ENCODE measurements at places on chromosomes 3 and 15. TPM values are rescaled to one million over a fixed set of nuclear protein-coding genes. Genes with fewer than 3 reads are reported as not detected.

DNA sequence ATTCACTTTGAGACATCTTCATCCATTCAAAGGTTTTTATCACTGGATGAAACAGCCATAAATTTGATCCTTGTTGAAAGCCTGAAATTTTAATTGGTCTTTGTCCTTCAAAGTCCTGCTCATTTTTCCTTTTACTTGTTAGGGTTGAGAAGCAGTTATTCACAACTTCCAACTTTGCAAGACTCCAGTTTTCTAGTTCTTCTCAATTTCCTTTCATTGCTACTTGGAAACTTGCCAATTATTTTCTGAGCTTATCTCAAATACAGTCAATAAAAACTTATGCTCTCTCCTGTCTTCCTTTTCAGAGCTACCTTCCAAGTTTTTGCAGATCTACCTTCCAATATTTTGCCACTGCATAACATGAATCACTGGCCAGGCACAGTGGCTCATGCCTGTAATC lies 23.7 kb upstream of the CD276 start:
- no peak for DNase-seq

SNRPA1 gene
- total RNA-seq = 132 TPM

DNA sequence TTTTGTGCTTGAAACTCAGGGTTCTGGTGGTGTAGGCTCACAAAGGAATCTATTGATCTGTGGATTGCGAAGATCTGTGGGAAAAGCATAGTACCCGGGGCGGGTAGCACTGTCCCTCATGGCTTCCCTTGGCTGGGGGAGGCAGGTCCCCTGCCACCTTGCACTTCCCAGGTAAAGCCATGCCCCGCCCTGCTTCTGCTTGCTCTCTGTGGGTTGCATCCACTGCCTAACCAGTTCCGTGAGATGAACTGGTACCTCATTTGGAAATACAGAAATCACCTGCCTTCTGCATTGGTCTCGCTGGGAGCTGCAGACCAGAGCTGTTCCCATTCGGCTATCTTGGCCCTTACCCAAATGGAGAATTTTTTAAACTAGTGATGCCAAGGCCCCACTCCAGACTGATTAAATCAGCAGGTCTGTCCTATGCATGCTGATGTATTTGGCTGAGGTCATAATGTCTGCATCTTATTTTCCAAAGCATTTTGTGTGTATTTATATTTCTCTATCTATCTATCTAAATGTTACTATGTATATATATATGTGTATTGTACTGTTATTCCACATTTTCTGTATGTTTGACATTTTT lies 65.5 kb upstream of the SLC7A14 start:
- DNase-seq = no peak

DNA sequence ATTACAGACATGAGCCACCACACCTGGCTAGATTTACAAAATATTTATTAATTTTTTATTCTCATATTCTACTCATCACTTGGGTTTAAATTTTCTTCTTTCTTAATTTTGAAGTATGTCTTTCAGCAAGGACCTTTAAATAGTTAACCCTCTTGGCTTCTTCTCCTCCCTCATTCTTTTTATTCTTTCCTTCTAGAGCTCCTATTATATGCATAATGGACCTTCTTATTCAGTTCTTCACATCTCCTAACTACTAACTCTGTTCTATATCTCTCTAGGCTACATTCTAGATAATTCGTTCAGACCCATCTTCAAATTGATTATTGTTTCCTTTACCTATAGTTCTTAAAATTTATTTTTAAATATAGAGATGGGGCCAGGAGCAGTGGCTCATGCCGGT lies 43.2 kb upstream of the MTMR14 start:
- DNase-seq = no peak

GRCh38 chr3:15342945-15343344 lies 10.6 kb upstream of the SH3BP5 start:
- no peak for DNase-seq

GRCh38 chr15:40469776-40470390 lies 901 bp upstream of the CHST14 start:
- no peak for DNase-seq

DNA sequence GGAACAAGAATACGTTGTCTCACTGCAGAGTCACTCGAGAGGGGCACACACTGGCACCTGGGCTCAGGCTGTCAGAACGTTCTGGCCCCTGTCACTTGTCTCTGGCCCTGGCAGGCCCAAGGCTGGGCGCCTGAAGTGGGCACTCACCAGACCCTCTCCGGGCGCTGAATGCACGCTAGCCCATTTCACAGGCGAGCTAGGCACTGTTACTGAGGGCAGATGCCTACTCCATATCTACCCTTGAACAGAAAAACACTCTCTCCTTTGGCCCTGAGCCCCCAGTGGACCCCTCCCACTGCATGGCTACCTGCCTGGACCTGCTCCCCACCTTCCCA lies 42.3 kb upstream of the IQSEC1 start:
- DNase-seq = no peak

CCR5 gene
- 0.29 TPM for total RNA-seq

DNA sequence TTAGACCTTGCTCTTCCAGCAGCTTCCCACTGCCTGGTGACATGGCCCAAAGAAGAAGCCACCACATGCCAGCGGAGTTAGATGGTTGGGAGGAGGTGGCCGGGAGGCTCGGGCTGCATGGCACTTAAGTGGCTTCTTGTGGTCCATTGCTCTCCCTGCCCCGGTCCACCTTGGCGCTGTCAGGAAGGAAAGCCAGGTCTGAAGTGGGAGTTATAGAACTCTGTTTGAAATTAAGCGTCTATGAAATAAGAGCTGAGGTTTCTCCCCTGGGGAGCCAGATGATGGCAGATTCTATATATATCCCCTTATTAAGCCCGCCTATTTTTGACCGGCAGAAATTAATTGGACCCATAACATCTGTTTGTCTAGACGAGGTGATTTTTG lies 61.2 kb downstream of the ITGA11 start:
- no peak for DNase-seq

DNA sequence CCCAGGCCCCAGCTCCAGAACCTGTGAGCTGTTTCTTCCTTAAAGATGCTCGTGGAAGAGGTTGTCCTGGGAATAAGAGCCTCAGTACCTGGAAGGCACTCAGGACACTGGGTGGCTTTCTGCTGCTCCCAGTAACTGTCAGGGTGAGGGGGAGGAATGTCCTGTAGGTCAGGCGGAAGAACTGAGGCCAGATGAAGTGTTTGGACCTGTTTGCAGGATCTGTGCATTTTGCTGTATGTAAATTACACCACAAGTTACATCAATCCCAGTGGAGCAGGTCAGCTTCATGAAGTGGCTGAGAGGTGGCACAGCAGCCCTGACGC lies 27.1 kb downstream of the HDAC11 start:
- no peak for DNase-seq

DNA sequence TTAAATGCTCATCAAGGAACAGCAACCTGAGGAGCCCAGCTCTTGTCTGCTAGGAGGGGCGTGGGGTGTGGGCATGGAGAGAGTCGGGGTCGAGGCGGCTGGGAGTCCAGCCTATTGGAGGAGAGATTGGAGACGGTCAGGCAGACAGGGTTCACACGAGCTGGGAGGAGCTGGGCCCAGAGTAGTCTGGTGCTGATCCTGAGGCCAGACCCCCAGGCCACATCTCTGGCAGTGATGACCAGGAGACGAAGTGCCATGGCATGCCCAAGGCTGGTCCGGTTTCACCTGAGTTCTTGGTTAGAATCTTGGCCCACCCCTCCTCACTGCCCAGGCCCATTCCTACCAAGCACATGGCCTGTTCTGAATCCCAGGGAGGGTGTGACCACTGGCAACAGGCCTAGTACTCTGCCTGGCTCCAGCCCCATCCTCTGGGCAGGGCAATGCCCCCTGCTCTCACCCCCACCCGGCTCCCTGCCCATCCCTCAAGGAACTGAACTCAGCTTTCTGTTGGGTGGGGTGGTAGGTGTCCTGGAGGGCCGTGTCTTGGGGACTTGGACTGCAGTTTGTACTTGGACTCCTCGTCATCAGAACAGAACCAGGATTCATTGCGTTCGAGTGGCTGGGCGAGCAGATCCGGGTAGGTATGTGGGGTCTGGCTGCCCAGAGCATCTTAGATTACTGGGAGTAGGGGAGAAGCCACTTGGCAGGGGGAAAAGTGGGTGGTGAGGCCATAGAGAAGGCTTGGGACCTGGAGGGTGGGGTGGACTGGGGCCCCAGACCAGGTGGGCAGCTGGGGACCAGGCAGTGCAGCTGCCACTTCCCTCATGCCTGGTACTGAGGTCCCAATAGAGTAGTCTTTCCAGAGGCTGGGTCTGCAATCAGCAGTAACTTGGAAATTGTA lies 20.8 kb downstream of the SLC28A1 start:
- no peak for DNase-seq

GRCh38 chr3:23749609-23750008 lies 56.1 kb upstream of the UBE2E1 start:
- no peak for DNase-seq

MESP2 gene
- not detected for total RNA-seq

NBEAL2 gene
- 84.0 TPM for total RNA-seq

DNA sequence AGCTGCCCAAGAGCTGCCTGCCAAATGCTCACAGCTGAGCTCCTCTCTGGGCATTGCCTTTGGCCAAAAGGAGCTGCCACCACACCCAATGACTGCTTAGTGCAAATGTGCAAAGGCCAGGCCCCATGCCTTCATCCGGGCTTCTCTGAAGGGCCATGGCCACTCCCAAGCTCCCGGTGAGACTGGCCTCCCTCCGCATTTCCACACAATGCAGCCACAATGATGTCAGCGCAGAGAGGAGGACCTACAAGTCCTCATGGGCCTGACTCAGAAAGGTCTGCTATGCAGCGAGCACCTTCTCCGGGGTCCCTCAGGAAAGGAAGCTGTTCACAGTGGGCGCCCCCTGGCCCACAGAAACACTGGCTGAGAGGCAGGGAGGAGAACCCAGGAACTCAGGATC lies 12.7 kb downstream of the OXTR start:
- DNase-seq = no peak

GRCh38 chr15:70417535-70417934 lies 319.8 kb upstream of the TLE3 start:
- no peak for DNase-seq

DNA sequence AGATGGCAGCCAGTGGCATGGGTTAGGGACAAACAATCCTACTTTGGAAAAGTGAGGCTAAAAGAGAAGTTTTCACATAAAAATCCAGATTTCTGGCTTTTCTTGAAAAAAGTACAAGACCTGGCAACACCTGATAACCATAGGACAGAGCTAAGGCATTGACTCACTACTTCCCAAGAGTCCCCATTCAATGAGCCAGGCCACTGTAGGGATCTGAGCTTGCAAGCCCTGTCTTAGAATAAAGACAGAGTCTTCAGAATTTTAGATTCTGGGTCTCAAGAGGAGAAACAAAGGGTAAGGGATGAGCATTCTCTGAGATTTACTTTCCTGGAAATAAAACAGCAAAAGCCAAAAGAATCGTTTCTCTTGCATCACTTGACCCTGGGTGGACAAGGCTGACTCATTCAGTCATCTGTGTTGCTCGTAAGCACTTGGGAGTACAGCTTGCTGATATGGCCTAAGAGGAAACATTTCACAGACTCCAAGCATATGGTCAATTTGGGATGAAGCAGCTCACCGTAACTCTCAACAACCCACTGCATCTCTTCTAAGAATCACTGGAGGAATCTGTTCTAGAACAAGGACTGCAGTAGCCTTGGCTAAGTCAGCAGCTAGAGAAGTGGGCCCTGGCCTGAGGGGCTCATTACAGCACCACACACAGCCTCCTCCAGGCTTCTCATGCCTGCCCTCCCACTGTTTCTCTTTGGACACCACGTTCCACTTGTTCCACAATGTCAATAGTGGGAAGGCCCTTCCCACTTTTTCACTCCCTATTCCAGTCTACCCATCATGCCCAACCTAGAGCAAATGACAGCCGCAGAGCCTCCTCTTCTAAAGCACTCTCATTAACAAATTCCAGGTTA lies 86.2 kb downstream of the RFTN1 start:
- DNase-seq = no peak

DNA sequence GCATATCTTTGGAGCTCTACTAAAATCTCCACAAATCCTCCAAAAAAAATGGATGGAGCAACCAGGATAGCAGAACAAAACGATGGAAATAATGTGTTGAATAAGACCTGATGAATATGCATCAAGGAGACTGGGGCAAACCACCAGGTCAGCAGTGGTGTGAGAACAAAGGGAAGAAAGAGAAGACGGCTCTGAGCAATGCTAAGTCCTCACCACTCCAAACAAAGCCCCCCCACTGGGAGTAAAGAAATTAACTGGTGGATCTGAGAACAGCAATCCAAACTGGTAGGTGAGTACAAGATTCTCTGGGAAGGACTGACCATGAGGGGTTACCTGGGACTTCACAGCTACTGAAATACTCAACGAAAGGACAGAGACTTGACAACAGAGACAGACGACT lies 977.3 kb downstream of the TBL1XR1 start:
- DNase-seq = no peak

SYNM gene
- total RNA-seq = 3.3 TPM

CEP97 gene
- 23.5 TPM for total RNA-seq

CFAP100 gene
- not detected for total RNA-seq

DNA sequence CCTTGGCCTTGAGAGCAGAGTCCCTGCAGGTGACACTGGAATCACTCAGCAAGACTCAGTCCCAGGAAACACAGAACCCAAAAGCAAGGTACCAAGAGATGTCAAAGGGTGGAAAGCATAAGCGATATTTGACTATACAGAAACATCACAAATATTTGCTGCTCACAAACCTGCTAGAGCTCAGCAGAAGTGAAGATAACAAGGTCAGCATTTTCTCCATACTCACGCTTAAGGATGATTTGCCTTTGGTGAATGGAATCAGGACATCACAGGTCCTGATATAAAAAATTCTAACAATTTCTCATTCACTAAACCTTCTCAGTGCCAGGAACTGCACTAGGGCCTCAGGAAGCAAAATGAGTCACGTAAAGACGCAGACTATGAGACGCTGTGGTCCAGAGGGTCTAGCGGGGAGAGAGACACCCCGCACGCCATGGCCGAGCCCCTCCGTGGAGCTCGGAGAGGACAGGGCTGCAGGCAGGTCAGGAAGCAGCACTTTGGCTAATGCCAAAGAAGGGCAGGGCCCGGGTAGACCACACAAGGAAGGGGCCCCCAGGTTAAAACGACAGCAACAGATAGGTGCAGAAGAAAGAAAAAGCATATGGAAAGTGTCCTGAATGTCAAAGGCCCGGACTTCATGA lies 10.7 kb downstream of the PCSK6 start:
- no peak for DNase-seq

P3H2 gene
- not detected for total RNA-seq

HGD gene
- 1.8 TPM for total RNA-seq

DNA sequence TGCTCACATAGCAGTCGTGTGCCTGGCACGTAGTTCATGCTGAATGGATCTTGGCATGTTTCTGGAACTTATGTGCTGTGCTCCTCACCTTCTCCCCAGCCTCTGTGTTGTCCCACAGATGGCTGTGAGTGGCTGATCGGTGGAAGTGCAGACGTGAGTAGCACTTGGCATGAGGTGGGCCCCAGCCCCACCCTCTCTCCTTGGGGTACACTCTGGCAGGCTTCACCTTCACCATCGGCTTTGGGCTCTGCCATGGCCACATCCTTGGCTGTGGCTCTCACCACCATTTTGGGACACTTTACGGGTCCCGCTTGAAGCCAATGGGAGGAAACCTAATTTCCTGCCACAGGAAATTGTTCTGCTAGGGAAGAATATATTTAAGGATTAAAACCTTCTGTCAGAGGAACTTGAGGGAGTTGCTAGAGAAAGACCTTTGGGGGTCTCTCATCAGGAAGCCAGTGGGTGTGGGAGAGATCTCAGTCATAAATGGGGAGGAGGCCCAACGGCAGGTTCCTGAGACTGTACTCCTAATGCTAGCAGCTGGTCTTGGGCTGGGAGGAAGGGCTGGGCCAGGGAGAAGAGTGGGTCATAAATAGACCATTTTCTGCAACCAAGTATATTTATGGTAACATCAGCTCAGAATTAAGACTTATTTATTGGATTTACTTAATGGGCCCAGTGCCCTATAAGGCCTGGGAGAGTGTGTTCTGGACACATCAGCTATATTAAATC lies 92.3 kb downstream of the SMAD3 start:
- no peak for DNase-seq
